ENCODE measurements at places on chromosomes 4 and X.

DNA sequence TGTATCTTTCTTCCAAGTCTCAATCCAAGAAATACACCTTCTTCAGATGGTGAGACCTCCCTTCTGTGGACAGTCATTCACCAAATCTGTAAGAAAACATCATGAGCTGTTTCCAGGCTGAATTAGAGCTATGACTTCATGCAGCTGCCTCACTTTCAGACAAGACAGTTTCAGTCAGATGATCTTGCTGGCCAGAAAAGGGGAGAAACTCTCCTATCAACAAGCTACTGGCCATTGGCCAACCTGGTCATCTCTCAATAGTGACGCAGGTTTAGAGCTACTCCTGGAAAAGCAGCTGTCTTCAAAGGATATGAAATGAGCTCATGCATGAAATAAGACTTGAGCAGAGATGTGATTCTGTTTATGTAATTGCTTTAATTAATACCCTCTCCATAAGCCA is 69.6 kb upstream of the NDP start:
- no peak for DNase-seq

- DNase-seq, result peak; percentile 67
Observed at GRCh38 chrX:15418041-15418706, 34.0 kb upstream of the VEGFD start.

- DNase-seq, result no peak
Observed at GRCh38 chr4:187289371-187289770, 565.7 kb upstream of the FAT1 start.

DNA sequence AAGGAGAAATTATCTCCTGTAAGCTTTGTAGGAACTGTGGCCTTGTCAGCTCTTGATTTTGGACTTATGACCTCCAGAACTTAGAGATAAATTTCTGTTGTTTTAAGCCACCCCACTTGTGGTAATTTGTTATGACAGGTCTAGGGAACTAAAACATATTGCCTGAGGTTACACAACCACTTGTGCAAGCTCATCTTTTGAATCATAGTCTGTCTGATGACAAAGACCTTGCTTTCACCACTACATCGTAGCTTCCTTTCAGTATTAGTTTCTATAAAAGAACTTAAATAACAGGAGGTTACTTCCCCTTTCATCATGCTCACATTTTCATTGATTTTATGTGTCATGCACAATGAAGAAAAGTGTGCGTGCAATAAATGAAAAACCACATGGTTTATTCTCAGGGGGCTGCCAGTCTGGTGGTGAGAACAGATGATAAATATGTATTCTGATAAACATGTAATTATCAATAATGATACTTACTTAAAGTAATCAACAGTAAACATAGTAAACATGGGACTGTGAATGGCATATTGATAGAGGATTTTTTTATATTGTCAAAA is 690.0 kb upstream of the HS3ST1 start:
- DNase-seq, result no peak

DNA sequence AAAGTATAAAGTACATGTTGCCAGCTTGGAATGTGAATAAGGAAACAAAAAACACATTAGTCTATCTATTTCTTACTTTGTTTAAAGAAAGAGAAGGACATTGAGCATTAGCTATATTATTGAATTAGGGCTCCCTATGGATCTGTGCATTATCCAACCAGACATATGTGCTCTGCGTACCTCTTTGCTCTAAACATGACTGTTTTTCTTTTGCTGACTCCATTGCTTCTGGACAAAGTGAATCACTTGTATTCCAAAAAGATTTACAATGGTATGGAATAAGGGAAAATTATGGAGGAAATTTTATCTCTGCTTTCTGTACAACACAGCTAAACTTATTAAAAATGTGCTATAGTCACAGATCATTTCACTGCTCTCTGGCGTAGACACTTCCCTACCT is 727.8 kb upstream of the LCORL start:
- peak; percentile 7 for DNase-seq

- DNase-seq, result no peak
Observed at GRCh38 chr4:41148292-41148691, 66.0 kb downstream of the APBB2 start.

DNA sequence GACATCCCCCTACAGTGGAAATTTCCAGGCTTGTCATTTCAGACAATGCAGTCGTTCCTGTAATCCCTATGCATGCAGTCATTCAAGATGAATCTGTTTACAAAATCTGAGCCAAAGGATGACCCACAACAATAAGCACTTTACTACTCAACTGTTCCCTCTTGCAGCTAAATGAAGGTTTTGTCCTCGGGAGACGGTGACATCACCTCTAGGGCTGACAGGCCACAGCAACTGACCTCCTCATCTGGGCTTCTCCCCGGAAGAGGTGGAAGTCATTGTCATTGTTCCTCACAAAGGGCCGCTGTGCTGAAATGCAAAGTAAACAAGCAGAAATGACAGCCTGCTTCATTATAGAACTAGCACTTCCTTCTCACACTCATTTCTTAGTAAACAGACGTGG is 29.2 kb downstream of the CLRN2 start:
- DNase-seq, result no peak

GRCh38 chrX:134647477-134647877 is 10.8 kb downstream of the PLAC1 start:
- peak; percentile 51 for DNase-seq

- no peak for DNase-seq
Observed at GRCh38 chr4:158884280-158884679, 115.5 kb downstream of the FNIP2 start.

DNA sequence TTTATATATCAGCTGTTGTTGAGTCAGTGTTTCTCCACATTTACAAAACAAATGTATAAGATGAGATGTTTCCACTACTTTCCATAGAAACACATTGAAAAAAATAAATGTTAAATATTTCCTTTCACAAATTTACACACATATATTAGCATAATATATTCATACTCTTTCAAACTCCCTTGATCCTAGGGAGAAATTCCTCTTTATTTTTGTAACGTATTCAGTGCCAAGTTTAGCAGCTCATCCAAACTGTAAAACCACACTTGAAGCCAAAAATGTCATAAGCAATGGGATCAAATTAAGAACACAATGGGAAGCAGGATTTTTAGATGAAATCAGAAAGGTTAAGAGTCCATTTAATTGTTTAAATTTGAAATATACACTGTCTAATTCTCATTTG is 381.1 kb upstream of the MAD2L1 start:
- peak; percentile 53 for DNase-seq

- no peak for DNase-seq
Observed at GRCh38 chr4:61239250-61239649, 39.1 kb downstream of the ADGRL3 start.

DNA sequence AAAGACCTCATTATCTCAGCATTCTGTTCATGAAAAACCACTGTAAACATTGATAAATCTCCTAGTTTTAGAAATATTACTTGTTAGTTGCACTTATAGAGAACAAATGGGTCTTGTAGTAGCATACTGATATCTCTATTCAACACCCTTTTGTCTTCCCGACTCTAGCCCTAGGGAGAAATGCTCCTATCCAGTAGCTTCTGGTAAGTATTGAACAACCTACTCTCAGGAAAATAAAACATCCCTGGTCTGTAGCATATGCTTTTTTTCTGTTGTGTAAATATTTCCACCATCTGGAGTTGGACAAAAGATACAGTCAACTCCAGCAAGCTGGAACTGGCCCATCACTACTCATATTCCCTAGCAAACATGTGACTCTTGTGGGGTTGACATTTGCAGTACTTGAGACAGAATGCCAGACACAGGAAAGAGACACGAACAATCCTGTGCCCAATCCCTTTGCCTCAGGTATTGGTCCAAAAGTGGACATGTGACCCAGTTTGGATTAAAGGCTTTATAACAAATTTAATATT is 188.2 kb downstream of the GC start:
- no peak for DNase-seq

DNA sequence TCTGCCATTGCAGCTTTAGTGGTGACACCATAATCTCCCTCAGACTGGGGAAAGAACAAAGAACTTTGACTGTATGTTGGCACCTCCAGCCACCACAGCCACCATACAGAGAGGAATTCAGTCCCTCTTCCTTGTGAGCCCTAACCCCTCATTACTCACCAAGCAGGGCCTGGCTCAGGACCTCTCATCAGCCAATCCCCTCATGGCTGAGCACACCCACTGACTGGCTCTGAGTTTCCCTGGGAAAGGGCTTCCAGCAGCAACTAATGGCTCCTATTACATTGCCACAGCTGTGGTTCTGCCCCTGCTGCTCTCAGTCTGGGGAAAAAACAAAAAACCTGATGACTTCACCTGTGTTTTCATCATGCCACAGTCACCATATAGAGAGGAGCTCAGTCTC is 1482.6 kb downstream of the FAM133A start:
- DNase-seq, result no peak

DNA sequence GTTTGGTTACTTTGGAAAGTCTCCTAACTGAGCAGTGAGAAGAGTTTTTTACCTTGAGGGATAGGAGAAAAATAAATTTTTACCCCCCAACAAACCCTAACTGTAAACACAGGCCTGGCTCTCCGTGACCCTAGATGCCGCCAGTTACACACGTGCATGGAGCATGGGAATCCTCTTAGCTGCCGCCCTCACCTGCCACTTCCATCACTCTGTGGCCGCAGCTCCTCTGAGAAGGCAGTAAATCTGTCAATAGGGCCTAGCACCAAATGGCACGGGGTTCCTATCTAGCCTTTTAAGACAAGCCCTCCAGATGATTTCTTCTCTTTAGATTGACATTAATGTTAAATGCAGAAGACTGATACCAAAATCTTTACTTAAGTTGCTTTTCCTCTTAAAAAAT is 330.3 kb upstream of the FAM241A start:
- DNase-seq, result no peak

DNA sequence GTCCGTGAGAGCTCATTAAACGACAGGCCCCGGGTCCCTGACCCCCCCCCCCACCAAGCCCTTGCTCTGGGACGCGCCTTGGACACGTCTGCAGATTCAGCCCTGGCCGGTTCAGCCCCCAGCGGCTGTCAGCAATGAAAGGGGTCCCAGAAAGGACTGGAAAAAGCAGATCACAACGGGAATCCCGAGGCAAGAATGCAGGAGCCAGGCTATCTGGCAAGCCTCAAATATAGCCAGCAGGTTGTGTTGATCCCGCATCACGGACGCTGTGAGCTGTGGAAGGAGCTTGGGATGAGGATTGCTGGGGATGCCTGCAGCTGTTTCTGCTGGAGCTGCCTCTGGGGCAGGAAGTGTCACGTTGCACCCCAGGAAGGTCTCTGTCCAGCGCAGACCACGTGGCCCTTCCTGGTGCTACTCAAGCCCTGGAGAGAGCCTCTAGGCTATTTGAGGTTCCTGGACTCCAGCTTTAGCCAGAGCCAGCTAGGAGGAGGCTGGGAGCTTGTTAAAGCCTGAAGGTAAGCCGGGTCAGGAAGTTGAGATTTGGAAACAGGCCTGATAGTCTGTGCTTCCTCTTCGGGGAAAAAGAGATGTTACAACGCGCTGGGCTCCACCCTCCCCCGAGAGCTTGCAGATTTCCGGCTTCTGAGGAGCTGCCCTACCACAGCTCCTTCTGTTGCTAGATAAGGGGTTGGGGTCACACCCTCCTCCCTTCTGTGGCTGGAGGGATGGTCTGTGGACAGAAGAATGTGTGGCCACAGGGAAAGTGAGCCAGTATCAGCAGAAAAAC is 19.3 kb upstream of the CSF2RA start:
- no peak for DNase-seq

- DNase-seq, result peak; percentile 81
Observed at GRCh38 chr4:137510557-137511265, 21.6 kb downstream of the PCDH18 start.

- DNase-seq, result no peak
Observed at GRCh38 chr4:108336076-108336475, 167.3 kb upstream of the LEF1 start.

- peak; percentile 92 for DNase-seq
Observed at GRCh38 chr4:1248245-1249147, at the start of gene CTBP1. Gene CTBP1, minus strand, starts transcription at chr4:1249130. Its CDS starts 7,799 bp downstream, at chr4:1241331.

Data from skin of body (tissue), 3 donors.